ENCODE measurements at places on chromosomes 1 and 21. TPM values are rescaled to one million over a fixed set of nuclear protein-coding genes. Genes with fewer than 3 reads are reported as not detected.

HSPG2 gene
- 63.0 TPM for total RNA-seq

C1orf115 gene
- 5.8 TPM for total RNA-seq

ARHGAP29 gene
- 20.3 TPM for total RNA-seq

MMEL1 gene
- total RNA-seq = not detected

HPCAL4 gene
- 0.28 TPM for total RNA-seq

C1QC gene
- total RNA-seq = not detected

NTMT2 gene
- total RNA-seq = not detected

ETV3L gene
- not detected for total RNA-seq

OXCT2 gene
- 0.60 TPM for total RNA-seq

CSTB gene
- total RNA-seq = 84.3 TPM

CACNA1S gene
- not detected for total RNA-seq

SLAMF8 gene
- not detected for total RNA-seq

SERPINC1 gene
- total RNA-seq = 0.16 TPM

CD5L gene
- not detected for total RNA-seq

CFH gene
- 3.8 TPM for total RNA-seq

KRTAP11-1 gene
- total RNA-seq = not detected

VCAM1 gene
- not detected for total RNA-seq

FMO4 gene
- 0.49 TPM for total RNA-seq

NR1I3 gene
- not detected for total RNA-seq

FCN3 gene
- not detected for total RNA-seq

ELAPOR1 gene
- 0.51 TPM for total RNA-seq

ERICH3 gene
- not detected for total RNA-seq

ADAMTS1 gene
- total RNA-seq = 0.17 TPM

LDLRAD1 gene
- not detected for total RNA-seq

TNFRSF9 gene
- total RNA-seq = 3.0 TPM

NPR1 gene
- 1.2 TPM for total RNA-seq

C8B gene
- total RNA-seq = not detected

CHAF1B gene
- 13.5 TPM for total RNA-seq

IL10 gene
- not detected for total RNA-seq

TTC22 gene
- not detected for total RNA-seq

REG4 gene
- total RNA-seq = not detected

ANKRD34A gene
- total RNA-seq = 0.07 TPM

PPIAL4G gene
- not detected for total RNA-seq

OR2L2 gene
- total RNA-seq = 0.02 TPM

DNASE2B gene
- total RNA-seq = not detected

PODN gene
- not detected for total RNA-seq

POLR3GL gene
- 9.6 TPM for total RNA-seq

SLAMF6 gene
- total RNA-seq = not detected

CD1D gene
- total RNA-seq = not detected

PTGFR gene
- not detected for total RNA-seq

CHIA gene
- not detected for total RNA-seq

PROK1 gene
- total RNA-seq = not detected

CHI3L1 gene
- not detected for total RNA-seq

LMOD1 gene
- total RNA-seq = not detected

AKR7A3 gene
- total RNA-seq = 0.18 TPM

NBPF14 gene
- 12.7 TPM for total RNA-seq

DISC1 gene
- 0.21 TPM for total RNA-seq

LRRIQ3 gene
- total RNA-seq = 1.0 TPM

S100A7A gene
- not detected for total RNA-seq

NADK gene
- total RNA-seq = 35.0 TPM

Data from A549 treated with RU486 at 1 μM for 4 hours (cell line).